DMS79 treated with DMSO at 0.1 percent for 48 hours (cell line): ENCODE measurements at places on chromosomes 7 and 10.

DNA sequence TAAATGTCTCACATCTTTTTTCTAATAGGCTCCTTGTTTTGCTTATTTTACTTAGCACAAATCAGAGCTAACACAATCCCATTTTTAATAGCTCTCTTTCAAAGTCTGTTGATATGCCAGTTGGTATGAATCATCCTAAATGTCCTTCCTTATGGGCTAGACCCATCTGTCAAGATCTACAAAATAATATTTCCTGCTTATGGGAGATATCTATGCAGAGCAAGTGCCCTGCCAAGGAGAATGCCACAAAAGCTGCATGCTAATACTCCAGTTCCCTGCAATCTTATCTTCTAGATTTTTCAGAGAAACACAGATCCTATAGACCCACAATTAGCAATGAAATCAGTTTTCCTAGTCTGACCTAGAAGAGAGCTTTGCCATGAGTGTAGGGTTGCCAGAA lies 230.8 kb upstream of the NPVF start:
- no peak for DNase-seq

DNA sequence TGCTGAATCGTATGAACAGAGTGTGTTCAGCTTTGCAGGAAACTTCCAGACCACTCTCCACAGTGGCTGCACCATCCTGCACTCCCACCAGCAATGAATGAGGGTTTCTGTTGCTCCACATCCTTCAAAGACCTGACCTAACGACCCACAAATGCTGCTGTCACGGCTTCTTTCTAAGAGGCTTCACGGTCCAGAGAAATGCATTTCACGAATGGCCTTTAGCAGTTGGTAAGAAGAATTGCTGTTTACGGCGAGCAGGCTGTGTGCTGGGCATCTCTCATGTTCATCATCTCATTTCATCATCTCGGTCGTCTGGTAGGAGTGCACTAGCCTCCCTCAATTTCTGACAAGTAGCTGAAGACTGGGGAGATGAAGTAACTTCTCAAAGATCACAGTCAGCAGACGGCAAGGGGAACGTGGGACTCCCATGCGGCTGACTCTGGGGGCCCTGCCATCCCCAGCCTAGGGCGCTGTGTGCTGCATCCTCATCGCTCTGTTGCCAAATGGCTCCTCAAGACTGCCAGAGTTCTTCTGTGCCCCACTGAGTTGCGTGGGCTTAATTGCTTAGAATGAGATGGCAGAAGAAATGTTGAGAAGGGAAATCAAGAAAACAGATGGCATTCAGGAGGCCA lies 72.9 kb downstream of the ADARB2 start:
- DNase-seq = no peak

DNA sequence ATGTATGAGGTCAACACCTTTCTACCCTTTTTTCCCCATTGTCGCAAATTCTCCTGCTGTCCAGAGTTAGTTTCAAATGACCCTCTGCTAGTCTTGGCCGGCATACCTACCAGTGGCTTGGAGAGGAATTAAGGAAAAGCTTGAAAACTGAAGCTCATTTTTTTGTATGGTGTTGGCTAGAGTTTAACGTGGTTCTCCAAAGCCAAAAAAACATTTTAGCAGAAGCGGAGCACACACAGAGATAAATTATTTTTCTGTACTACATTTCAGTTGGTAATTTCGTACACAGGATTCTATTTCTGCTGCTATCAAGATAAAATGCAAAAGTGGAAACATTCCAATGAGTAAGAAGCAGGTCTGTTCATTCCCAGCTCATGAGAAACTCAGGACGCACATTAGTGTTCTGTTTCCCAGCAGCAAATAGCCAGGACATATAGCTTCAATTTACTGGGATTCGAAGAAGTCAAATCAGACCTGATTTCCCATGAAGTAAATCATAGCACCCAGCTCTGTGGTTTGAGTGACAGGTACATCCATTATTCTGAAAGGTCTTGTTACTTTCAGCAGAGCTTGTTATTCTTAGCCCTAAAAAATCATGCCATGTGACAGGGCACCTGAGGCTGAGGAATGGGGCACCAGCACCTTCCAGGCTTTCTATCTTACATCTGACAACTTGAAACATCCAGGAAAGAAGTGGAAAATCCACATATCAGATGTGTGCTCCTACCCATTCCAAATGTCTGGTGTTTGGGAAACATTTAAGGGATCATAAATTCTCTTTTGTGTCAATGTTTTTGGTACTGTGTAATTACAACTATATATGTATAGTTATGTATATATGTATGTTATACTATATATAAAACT lies 215.9 kb upstream of the C7orf33 start:
- DNase-seq = no peak

GRCh38 chr7:5636914-5637313 lies 144.5 kb downstream of the RNF216 start:
- DNase-seq = no peak

- no peak for DNase-seq
These were observed 27.4 kb downstream of the MYOF start for GRCh38 chr10:93454736-93455135.

DNA sequence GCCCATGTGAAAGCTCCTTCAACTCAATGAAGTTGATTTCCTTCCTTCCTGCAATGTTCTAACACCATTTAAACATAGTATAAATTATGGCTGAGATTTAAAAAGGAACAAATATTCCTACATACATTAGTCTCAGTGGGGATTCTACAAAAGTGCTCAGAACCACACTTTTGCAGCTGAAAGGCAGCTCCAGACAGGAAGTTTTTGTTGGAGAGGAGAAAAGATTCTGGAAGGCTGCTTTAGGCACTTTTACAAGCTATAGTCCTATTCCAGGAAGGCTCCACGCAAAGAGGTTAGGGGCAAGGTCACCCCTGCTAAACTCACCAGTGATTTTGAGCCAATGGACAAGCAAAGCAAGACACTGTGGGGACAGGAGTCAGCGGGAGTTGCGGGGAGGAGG lies 179.2 kb upstream of the CDCA7L start:
- DNase-seq = no peak

DNA sequence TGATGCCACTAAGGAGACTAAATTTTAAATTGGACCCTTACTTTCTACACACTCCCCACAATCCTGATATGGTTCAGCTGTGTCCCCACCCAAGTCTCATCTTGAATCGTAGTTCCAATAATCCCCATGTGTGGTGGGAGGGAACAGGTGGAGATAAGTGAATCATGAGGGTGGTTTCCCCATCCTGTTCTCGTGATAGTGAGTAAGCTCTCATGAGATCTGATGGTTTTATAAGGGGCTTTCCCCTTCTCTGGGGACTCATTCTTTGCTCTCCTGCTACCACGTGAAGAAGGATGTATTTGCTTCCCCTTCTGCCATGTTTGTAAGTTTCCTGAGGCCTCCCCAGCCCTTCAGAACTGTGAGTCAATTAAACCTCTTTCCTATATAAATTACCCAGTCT lies 18.4 kb upstream of the BET1 start:
- DNase-seq = no peak

DNA sequence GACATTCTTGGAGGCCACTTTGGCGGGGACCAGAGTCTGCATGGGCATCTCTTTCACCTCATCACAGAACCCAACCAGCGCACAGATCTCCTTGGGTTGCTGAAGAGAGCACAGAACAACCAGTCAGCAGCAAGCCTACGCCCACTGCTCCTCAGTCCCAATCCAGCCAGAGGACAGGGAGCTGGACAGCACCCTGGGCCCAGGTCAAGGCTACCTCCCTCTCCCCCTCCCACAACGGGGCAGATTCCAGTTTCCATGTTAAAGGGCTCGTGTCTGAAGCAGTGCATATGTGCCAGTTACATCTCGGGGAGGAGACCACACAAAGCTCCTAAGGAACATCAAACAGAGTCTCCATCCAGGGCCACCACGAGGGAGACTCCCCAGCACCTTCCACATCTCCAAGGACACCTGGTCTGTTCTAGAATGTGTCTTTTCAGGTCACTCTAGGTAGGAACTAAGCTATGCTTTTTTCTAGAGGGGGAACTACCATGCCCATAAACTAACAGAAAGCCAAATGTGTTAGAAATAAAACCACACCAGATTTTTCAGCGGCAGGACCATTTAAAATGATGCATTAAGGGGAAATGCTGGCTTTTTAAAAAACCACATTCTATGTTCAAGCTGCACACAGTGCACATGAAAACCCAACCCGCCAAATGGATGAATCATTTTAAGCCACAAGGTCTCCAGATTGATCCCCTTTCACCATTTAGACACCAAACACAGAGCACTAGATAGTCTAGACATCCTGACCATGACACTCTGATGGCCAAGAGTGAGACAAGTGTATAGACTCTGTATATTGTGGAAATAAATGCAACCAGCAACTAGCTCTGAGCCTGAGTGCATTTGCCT lies 28.9 kb downstream of the PSAP start:
- no peak for DNase-seq

- DNase-seq = no peak
These were observed 17.2 kb downstream of the INPP5F start for GRCh38 chr10:119742947-119743648.

DNA sequence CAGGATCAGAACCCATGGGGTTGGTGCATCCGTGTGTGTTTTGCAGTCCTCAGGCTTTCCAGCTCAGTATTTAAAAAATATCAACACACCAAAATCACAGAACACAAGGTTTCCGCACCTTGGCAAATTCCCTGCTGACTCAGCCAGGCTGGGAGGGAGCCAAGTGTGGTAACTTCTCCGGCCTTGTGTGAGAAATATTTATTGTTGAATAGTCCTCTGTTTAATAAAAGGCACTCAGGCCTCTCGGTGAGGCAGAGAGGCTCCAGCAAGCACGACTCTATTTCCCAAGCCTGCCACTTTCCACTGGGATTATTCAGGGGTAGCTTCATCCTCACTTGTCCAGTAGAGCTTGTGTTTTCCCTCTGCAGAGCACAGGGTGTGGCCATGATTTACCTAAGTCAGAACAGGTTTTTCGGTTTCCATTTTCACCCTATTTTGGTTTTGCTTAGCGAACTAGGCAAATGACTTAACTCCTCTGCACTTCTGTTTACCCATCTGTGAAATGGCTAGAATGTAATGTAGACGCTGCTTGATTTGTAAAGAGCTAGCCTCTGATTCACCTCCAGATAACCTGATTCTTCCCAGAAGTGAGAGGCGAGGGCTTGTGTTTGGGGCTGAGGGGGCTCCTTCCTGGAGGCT lies 13.0 kb upstream of the CHST15 start:
- peak; percentile 40 for DNase-seq
